ENCODE measurements at places on chromosomes 1 and 21.

DNA sequence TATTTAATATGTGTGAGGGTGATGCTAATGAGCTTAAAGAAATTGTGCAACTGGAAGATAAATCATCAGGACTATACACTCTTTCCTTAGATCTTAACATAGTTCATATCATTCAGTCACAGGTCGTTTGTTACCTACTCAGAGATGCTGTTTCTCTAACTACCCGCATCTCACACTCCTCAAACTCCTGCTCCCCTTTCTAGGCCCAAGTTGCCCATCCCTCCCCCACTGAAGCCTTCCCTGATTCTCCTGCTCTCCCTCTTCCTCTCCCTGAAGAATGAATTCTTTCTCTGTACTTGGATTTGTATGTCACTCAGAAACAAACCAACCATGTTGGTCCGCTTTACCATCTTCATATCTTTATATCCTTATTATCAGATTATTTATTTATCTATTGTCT, 9.1 kb downstream of the SH3GLB1 start:
- DNase-seq = no peak

DNA sequence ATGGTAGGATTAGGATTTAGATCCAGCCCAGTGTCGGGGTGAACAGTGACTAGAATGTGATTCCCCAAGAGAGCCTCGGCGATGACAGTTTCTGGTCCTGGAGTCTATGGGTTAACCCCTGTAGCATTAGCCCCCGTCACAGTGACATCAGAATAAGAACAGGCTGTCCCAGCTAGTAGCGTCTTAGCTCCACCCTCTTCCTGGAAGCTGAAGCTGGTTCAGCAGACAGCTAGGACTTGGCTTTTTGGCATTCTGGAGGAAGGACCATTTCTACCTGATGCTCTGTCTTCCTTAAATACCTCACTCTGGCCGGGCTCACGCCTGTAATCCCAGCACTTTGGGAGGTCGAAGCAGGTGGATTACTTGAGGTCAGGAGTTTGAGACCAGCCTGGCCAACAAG, 5.0 kb downstream of the NDUFS2 start:
- no peak for DNase-seq

- no peak for DNase-seq
Measured at GRCh38 chr1:25700144-25700523, 83.5 kb downstream of the MAN1C1 start.

- no peak for DNase-seq
Measured at GRCh38 chr1:13775459-13775858, 75.5 kb downstream of the PRDM2 start.

DNA sequence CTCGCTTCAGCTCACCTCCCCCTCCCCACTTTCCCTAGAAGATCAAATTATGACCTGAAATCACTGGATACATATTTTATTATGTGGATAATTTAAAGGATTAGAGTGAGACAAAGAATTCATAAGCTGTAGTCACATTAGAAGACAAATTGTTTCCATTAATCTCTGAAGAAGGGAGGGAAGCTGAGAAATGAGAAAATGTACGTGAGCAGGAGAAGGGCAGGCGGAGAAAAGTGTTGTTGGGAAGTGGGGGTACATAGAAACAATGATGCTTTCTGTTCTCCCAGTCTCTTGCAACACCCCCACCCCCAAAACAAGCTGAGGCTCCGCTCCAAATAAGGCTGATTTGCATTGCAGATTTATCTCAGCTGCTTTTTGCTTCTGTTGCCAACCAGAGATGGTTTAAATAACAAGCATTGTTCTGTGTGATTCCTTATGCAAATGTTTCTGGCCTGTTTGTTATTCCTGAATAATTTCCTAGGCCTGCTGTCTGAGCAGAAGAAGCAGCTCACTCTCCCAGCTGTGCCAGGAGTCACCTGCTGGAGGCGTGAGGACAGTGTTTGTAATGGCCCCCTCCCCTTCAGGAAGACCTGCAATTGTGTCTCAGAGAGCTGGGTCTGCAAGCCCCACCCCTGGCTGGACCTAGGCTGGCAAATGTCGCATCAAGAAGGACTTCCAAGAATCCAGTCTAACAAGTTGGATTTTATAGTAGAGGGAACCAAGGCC, 121.8 kb upstream of the TNR start:
- no peak for DNase-seq

DNA sequence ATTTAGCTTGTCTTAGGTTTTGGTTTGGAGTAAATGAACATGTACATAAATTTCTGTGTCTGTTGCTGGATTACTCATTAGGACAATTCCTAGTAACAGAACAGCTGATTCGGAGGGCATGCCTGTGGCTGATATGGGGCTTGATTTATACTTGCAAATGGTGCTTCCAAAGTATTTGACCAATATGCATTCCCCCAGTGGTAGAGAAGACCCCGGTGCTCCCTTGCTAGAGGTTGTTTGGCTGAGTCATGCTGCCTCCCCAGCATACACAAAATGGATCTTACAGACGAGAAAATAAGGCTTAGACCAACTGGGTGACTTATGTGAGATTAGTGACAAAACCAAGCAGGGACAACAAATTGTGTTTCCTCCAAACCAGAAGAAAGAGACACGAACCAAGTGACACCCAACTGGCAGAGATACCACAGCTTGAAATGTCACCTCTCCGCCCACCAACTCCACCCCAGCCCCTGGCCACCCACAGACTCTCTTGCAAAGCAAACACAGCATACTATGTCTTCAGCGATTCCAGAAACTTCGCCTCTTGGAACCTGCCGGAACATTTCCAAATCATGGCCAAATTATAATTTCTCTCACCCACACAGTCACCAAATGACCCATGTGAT, 75.9 kb upstream of the ETS2 start:
- no peak for DNase-seq

GRCh38 chr1:116878804-116879477, 30.8 kb upstream of the PTGFRN start:
- no peak for DNase-seq

DNA sequence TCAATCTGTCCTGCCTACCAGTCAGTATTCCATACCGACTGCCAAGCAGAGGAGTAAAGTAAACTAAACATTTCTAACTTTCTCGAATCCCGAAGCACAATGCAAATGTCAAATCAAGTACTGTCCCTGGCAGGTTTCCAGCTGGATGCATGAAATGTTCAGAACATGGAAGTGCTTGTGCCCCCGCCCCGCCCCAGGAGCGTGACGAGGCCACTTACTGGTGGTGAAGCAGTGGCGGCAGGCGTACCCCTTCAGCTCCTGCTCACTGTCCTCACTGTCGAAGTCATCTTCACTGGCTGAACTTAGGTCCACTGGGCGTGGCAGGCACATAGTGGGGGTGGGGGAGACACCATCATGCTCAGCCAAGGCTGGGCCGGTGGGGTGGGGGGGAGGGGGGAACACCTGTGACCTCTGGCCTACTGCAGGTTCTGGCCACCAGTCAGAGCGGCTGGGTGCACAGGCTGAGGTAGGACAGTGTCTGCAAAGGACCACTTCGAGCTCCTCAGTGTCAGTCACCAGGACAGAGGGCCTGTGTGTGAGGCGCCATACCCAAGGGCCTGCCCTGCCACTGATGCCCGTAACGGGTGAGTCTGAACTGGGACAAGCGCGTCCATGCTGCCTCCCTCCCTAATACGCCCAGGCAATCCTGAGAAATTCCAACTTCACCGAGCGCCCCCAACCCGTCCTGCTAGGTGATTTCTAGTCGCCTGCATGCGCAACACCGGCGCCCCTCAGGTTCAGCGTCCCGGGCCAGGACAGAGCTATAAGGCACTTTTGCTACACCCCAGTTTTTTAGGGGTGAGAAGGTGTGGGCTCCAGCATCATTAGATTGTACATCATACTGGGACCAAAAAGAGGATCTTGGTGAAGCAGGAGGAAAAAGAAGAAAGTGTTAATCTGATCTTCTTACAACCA, 46.9 kb downstream of the SLC45A1 start:
- no peak for DNase-seq

GRCh38 chr1:113058941-113059706, 13.9 kb upstream of the LRIG2 start:
- DNase-seq = no peak

DNA sequence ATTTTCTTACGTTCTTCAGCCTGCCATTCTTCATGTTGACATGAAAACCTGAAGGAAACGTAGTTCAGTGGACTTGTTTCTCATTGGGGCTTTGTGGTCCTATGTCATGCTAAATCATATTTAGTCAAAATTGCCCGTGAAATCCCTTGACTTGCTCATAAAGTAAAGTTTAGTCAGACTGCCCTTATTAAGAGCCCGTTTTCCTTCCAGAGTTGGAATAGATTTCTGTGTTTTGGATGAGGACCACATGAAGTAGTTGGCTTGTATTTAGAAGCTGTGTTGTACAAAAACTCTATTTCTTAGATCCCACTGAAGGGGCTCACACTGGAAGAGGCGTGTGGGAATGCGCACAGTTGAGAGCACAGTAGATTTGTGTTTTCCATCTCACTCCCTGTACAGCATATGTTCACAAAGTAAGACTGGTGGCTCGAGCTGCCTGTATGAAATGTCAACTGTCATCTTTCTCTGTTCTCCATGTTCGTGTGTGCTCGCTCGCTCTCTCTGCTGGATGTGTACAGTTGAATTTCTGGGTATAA, 42.4 kb downstream of the CAMTA1 start:
- no peak for DNase-seq

GRCh38 chr1:116420417-116421200, 47.6 kb downstream of the ATP1A1 start:
- no peak for DNase-seq

GRCh38 chr1:93905734-93906133, 3.5 kb downstream of the GCLM start:
- no peak for DNase-seq

GRCh38 chr1:114062477-114063099, 83.3 kb downstream of the OLFML3 start:
- no peak for DNase-seq

- DNase-seq = no peak
Measured at GRCh38 chr1:20284046-20284445, 6.6 kb upstream of the VWA5B1 start.

DNA sequence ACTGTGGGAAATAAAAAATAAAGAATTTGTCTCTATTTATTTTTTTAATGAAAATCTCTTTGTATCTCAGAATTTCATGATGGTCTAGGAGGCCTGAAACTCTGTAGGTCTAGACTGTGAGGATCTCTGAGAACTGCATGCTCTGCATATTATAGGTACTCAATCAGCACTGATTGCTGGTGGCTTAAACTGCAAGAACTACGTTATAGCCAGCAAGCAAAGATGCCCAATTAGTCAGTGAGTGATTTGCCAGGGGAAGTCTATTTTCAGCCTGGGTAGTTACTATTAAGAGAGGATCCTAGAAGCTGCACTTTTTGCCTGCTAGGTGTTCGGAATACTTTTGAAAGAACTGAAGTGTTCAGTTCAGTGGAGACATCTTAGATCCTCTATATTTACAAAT, 87.4 kb downstream of the GPR52 start:
- no peak for DNase-seq
